ENCODE measurements at places on chromosomes 3 and 15.

- DNase-seq: no peak
These were observed 375.3 kb downstream of the OCA2 start for GRCh38 chr15:27723821-27724220.

DNA sequence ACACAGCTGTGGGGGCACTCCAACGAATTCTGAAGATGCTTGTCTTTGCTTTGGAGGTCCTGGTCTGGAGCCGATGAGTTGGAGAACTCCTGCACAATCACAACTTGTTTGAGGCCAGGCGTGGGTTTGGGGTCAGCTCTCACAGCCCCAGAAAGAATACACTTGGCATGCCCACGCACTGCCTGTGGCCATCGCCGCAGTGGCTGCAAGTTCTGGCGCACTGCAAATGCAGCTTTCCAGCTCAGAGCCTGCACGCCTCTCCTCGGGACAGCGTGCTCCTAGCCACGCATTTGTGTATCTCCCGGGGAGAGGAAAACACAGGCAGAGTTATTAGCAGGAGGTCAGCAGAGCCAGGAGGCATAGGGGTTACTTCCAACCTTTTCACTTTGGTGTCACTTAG, 282.7 kb downstream of the ADAMTS17 start:
- DNase-seq: no peak

GRCh38 chr3:61846488-61846887, 285.1 kb downstream of the PTPRG start:
- no peak for DNase-seq

DNA sequence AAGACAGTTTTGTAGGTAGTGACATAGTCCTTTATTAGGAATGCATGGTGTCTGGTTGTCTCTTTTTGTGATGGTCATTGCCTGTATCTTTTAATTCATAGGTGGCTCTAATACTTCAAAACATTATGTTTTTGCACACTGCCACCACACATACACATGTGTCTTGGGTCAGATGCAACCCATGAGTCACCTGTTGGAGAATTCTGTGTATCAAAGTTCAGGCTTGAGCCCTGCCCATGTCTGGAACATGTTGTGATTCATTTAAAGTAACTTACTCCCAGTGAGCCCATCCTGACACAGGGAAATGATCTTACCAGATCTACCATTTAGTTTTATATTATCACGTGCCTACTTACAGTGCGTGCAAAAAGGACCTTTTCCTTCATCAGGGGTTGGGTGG, 142.7 kb downstream of the GHSR start:
- DNase-seq: no peak

GRCh38 chr3:123809597-123809996, 74.5 kb downstream of the MYLK start:
- DNase-seq: no peak
